A172 (cell line): ENCODE measurements at places on chromosomes 2 and 18. TPM values are rescaled to one million over a fixed set of nuclear protein-coding genes. Genes with fewer than 3 reads are reported as not detected.
A peak's percentile ranks its signal among the peaks of the same experiment; 100 is the strongest.

DNA sequence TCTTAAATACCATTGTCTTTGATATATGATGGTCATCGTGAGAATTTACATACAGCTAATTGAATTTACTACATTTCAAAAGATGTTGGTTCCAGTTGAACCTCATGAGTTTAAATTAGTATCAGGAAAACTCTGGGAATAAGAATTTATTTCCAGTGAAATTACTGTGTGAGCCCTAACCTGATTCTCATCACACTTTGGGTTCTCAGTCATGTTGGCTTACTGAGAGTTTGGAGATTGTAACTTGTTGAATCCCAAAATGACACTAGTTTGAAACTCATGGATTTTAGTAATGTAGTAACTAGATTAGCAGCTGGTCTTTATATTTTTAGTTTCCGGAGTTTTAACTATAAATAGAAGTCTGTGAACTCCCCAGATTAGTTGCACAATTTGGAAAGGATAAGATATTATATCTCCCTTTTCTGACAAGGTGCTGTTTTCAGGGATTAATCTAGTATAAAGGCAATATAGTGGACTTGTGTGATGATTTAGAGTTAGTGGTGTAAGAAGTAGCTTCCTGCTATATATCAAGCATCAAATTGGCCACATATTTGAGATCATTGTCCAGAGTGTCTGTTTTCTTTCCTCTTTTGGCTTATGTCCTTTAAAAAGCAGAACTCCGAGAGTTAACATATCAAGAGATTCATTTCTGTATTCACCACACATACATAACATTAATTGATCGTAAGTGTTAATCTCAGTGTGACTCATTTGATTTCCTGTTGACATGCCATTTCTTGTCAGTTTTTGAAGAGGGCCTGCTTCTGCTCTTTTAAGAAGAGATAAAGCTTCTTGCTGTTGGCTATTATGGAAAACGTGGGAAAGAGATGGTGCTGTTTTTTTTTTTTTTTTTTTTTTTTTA lies 15.7 kb downstream of the NDUFV2 start:
- DNase-seq, result peak; percentile 30

DNA sequence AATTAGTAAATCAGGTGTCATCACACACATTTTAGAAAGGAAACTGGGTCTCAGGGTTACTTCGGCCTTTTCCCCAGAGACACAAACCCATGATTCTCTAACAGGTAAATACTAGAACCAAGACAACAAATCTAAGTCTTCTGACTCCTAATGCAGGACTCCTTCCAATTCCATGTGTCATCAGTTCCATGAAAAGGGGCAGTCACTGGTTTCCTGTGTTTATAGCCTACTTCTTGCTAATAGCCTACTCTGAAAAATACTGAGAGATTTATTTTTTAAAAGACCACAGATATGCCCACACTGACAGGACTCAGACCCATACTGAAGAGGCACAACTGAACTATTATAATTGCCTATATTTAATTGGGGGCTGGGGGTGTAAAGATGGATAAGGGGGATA lies 33.0 kb downstream of the RAB1A start:
- DNase-seq, result no peak

ADAM23 gene
- 4.6 and 4.9 TPM in 2 replicates for total RNA-seq

DNA sequence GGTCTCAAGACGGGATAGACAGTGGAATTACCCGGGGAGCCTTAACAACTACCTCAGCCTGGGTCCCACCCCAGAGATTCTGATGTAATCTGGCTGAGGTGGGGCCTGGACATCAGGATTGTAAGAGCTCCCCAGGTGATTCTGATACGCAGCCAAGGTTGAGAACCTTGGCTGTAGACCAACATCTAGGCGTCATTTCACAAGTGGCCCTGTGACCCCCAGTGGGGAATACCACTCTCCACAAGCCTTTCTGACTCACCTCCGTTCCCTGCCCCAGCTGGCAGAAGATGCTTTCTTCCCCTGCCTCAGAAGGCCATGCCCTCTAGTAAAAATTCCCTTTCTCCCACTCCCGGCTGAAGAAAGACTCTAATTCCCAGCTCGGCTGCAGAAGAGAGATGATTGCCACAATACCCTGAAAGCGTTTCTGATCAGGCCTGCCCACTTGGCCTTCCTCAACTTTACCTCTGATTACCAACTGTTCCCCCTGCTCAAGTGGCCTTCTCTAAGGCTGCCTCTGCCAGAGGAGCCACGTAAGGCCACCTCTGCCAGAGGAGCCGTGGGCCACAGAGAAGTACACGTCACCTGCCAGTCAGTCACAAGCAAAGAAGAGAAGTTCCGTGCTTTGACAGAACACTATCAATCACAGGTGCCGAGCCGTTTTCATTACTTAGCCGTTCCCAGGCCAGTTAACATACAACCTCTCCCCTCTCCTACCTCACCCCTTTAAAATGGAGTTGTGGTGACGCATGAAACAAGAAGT lies 116.8 kb upstream of the PKDCC start:
- DNase-seq, result peak; percentile 88

CCDC141 gene
- 0.31 TPM in 1 of 2 replicates, not detected in the other for total RNA-seq

LYPD6 gene
- 22.7 and 40.4 TPM in 2 replicates for total RNA-seq

IL1B gene
- 0.19 TPM in 1 of 2 replicates, not detected in the other for total RNA-seq

ASXL3 gene
- total RNA-seq, result not detected in 2 replicates

DNA sequence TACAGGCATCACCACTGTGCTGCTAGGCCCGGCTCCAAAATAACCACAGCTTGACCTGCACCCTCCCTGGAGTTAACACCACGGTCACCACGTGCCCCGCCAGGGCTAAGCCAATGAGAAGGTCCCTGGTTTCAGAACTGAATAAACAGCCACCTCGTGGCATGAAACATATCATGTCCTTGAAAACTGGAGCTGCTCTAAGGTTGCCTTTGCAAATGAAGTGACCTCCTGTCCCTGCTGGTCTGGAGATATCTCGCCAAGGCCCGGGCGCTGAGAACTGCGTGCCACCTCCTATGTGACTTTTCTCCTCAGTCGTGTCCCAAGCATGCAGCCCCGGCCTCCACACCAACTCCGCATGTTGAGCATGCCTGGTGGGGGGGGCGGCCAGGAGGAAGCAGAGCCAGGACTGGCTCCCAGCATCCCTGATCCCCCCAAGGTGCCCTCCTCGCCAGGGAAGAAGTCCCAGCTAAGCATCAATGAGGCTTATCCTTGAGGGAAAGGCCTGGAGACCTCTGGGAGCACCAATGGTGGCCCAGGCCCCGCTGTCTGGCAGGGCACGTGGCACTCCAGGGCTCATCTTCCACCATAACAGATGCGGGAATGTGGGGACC lies 16.3 kb upstream of the KCNG2 start:
- no peak for DNase-seq

- no peak for DNase-seq
Measured at GRCh38 chr2:226721541-226721940, 78.1 kb downstream of the IRS1 start.

- no peak for DNase-seq
Measured at GRCh38 chr18:46250812-46251173, 146.6 kb downstream of the HAUS1 start.

ZSWIM2 gene
- not detected in 2 replicates for total RNA-seq

- DNase-seq, result no peak
Measured at GRCh38 chr2:226733189-226733858, 66.3 kb downstream of the IRS1 start.

PDCD1 gene
- total RNA-seq, result 0.10 TPM in 1 of 2 replicates, not detected in the other

DNA sequence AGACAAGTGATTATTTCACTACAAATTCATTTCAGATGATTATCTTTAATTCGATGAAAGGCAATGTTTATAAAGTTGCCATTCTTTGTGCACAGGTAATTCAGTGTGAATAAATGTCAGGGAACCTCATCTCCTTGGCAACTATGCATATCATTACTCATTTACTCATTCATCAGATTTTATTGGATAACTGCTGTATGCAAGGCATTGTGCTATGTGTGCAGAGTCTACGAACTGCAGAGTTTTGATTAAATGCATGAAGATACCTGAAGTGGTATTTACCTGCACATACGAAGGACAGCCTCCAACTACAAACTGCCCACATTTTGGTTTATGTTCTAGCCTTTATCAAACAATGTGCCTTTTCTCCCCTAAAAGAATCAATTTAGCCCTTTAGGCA lies 3.5 kb downstream of the RND3 start:
- no peak for DNase-seq

TUBB8B gene
- not detected in 2 replicates for total RNA-seq

GRCh38 chr18:9575558-9575957 lies 38.8 kb downstream of the PPP4R1 start:
- peak; percentile 89 for DNase-seq

DNA sequence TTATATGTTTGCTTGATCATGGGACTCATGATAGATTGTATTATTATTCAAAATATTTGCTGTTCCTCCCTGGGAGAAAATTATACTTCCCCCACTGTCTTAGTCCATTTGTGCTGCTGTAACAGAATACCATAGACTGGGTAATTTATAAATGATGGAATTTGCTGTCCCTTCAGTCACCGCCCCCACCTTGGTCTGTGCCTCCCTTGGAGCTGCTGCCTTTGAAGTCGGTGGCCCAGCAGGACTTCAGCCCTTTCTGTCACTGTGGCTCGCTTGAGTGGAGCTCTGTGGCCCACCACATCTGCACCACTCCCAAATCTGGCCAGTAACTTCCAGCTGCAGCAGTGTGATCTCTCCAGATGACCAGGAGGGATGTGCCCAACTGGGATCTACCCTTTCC lies 200.8 kb downstream of the AGPS start:
- no peak for DNase-seq

DNA sequence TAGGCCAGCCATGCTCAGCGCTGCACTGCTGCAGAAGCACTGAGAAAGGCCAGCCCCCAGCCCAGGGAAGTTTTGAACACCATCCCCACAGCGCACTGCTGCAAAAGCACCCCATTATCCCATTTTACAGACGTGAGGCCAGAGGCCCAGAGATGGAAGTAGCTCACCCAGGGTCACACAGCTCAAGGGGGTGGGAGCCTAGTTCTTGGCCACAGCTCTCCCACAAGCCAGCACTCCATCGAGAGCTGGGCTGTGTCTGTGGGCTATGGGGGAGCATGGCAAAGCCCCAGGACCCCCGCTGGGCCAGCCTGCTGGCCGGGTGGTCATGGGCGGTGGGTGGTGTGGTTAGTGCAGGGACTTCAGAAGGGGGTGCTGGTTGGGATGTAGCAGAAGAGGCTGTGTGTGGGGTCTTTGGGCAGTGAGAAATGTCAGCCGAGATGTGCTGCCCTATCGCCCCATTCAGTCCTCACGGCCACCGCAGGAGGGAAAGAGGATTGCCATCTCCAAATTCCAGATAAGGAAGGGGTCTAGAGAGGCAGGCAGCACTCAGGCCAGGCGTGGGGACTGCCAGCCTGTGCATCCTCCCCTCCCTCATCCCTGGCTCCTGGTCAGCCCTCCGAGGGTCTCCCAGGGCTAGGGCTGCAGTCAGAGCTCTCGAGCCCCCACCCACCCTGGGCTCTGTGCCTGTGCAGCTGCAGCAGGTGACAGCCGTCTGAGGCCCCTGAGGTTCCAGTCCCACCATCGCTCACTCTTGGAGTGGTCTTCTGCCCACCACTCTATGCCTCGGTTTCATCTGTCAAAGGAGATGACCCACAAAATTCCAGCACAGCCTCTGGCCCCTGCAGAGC lies 17.0 kb upstream of the GPR17 start:
- DNase-seq, result no peak

COQ10B gene
- 48.9 and 57.6 TPM in 2 replicates for total RNA-seq

GRCh38 chr2:60071490-60071831 lies 482.0 kb downstream of the BCL11A start:
- DNase-seq, result no peak

- no peak for DNase-seq
Measured at GRCh38 chr2:95695613-95696012, 103.8 kb downstream of the TRIM43 start.

- no peak for DNase-seq
Measured at GRCh38 chr2:148955798-148956197, 80.8 kb downstream of the KIF5C start.

GRCh38 chr2:114406347-114406746 lies 36.1 kb upstream of the DPP10 start:
- no peak for DNase-seq

IL1RL2 gene
- not detected in 2 replicates for total RNA-seq

- no peak for DNase-seq
Measured at GRCh38 chr2:31191931-31192330, 25.4 kb downstream of the CAPN14 start.

DNA sequence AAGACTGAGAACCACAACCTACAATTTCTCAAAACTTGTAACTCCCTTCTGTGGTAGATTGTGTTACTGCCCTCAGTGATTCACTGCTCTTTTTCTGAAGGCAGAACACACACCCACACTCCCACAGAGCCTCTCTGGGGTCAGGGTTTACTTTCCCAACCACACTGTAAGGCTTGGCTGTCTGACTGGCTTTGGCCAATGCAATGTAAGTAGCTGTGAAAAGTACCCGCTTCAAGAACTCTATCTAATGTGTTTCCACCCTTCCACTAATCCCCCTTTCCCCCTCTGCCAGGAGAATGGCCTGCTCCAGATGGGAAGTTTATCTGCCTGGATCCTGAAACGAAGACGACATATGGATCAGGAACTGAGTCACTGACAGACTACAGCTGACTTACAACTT lies 222.7 kb downstream of the CDH2 start:
- DNase-seq, result no peak

GRCh38 chr2:73267008-73267407 lies 17.3 kb downstream of the FBXO41 start:
- no peak for DNase-seq

GRCh38 chr2:69750246-69750645 lies 8.3 kb downstream of the ANXA4 start:
- no peak for DNase-seq

DNA sequence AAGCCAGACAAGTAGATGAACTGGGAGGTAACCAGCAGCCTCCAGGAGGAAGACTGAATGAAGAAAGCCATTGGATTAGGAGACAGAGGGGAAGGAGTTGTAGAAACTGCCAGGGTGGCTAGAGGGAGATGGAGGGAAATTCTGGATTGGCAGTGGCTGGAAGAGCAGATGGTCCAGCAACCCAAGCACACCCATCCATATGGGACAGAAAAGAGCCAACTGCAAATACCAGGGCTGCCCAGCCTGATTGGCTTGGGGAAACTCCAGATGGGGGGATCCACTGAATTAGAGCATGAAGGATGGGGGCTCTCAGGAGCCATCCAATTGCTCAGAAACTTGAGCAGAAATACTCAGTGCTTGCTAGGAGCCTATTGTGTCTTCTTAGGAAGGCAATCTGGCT lies 173.5 kb upstream of the EPB41L3 start:
- DNase-seq, result no peak

GRCh38 chr2:236499691-236500578 lies 69.7 kb upstream of the ACKR3 start:
- no peak for DNase-seq
